T1000 (cell line): ENCODE measurements at places on chromosomes 16 and 17.

DNA sequence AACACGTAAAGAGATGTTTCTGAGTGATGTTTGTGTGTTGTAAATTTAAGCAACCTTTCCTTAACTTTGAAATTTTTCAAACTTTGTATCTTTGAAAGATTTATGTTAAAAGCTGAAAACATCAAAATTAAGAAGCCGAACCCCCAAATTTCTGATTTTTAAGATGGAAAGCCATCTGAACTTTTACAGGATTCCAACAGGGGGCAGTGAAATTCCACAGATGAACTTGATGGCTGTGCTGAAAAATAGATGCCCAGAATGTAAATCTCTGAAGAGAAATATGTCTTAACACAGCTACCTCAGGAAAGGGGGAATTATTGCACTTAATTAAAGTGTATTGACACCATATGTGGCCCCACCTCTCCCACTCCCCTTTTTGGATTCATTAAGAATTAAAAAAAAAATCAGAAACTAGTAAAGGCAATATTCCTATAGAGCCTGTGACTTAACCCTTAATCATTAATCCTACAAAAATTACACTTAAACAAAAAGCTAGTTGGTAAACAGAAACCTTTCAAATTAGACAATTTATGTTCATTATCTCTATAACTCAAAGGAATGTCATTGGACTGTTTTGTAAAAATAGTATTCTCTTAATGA lies 597.9 kb downstream of the KCNJ2 start:
- no peak for DNase-seq

DNA sequence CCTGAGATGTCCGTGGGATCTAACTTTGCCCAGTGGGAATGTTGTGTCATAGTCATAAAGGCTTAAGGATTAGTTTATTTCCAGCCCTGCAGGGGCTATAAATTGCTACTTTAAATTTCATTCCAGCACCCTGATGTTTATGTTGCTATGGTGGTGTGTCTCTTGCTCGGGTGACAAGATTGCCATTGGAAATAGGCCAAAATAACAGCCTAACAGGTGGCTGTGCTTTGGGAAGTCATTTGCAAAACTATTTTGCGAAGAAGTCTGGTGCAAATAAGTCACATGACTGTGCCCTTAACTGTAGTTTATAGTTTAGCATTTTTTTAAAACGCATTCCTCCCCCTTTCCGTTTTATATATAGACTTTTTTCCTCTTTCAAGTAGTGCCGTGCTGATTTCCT lies 23.1 kb downstream of the PITPNC1 start:
- DNase-seq, result no peak

DNA sequence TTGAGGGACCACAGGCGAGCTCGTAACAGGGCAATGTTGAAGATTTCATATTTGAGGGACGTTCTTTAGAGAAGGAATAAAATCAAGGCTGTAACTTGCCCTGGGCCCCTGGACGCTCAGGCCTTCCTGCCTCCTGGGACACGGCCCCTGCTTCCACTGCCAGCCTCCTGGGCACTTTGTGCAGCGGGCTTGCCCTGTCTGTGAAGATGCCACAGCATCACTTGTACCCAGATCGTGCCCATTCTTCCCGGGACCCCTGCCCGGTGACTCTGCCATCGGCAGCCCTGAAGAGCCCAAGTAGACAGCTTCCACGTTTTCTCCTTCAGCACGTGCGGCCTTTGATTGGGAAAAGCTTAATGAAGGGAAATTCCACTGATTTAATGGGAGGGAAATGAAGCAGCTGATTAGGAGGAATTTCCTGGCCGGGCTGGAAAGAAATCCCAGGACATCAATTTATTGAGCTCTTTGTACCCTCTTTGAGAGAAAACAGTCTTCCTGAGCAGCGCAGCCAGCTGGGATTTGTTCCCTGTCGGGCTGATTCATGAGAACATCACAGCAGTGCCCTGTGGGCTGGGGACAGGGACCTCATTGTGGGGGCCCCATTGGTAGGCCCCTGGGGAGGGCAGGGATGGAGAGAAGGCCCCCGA lies 71.5 kb downstream of the CRISPLD2 start:
- no peak for DNase-seq

DNA sequence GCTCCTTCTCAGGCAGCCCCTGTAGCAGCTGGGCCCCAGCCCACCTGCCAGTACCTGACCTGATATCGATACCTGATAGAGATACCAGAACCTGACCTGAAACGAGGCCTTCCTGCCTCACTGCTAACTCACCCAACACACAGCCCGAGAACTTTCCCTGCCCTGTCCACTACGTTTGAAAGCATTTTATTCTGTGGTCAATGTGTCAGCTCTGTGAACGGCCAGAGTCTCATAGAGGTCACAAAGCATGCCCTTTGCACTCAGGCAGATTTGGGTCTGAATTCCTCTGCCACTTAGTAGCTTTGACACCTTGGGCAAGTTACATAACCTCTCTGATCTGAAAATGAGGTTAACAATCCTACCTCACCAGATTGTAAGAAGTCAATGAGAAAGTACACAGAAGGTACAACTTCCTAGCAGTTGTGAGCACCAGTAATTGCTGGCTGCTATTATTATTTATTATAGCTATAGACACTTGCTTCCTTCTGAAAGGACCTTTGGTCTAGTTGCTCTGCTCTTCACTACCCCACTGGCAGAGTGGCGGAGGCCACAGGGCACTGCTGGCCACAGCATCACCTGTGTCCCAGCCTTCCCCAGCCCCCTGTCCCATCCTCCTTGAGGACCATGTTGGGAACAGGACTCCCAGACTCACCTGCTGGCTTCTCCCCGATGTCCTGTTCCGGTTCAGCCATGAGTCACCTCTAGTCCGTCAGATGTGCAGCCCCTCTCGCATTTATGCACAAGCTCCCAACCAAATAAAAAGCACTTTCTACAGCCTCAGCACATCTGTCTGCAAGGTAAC lies 895 bp downstream of the ANKRD40CL start:
- no peak for DNase-seq

- no peak for DNase-seq
Measured at GRCh38 chr16:84663433-84664101, 15.3 kb downstream of the KLHL36 start.

GRCh38 chr16:72309001-72309400 lies 137.0 kb upstream of the PMFBP1 start:
- DNase-seq, result no peak

- no peak for DNase-seq
Measured at GRCh38 chr17:21174186-21174585, 39.8 kb downstream of the TMEM11 start.

- no peak for DNase-seq
Measured at GRCh38 chr17:78130437-78131101, at the start of gene TMC8. TSS of gene TMC8 (plus strand) at chr17:78130771. CDS start at chr17:78131589, 818 bp downstream.

DNA sequence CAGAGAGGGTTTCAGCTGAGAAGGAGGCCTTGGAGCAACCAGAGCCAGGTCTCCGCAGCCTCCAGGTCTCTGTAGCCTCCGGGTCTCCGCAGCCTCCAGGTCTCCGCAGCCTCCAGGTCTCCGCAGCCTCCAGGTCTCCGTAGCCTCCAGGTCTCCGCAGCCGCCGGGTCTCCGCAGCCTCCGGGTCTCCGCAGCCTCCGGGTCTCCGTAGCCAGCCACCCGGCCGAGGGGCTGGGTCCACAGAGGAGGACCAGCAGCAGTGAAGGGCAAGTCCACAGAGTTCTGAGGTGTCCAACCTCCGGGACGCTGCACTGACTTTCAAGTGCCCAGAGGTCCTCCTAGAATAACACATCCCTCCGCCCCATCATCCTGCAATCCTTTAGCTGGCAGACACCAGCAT lies 221.0 kb downstream of the RBFOX3 start:
- DNase-seq, result no peak

DNA sequence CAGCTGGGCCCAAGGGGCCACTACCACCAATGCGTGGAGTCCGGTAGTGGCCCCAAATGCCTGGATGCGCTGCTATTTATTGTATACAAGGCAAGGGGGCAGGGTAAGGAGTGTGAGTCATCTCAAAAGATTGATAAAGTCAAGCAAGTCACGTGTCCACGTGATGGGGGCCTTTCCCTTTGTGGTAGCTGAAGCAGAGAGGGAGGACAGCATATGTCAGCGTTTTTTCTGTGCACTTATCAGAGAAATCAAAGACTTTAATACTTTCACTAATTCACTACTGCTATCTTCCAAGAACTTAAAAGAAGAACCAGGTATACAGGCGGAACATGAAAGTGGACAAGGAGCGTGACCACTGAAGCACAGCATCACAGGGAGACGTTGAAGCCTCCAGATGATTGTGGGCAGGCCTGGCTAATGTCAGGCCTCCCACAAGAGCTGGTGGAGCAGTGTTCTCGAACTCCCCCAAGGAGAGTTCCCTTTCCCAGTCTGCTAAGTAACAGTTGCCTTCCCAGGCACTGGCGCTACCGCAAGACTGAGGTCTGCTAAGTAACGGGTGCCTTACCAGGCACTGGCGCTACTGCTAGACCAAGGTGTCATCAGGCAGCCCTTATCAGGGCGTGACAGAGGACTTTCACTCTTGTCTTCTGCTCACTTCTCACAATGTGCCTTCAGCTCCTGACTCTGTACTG lies 10.8 kb upstream of the ASB16 start:
- DNase-seq, result no peak

- DNase-seq, result no peak
Measured at GRCh38 chr17:82822281-82822680, 17.5 kb downstream of the ZNF750 start.

DNA sequence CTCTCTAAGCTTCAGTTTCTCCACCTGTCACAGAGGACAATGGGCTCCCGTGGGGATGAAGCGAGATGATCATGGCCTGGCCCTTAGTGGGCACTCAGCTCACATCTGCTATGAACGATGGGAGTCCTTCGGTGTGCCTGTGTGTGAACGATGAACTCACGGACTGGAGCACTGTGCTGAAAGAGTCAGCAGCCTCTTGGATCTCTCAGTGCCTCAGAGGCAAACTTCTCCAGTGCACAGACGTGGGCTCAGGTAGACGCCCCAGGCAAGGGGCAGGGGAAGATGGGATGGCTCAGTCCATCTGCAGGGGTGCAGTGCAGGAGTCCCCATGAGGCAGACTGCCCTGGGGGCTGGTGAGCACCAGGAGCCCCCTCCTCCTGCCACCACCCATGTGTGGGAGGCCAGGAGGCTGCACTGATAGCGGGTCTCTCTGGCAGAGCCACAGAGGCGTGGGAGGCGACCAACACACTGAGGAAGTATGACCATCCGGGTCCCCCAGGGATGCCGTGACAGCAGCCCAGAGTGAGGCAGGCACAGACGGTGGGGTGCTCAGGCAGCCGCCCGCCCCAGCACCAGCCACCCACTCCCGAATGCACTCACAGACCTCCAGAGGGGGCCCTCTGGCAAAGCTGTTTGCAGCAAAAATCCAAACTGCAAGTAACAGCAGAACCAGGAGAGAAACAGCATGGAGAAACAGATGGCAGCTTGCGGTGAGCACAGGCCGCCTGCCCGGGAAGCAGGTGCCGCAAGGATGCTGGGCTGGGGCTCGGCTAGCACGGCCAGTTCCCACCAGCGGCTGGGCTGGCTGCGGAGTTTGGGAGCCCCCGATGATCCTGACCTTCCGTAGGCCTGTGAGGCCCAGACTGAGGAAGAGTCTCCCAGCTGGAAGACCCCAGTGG lies 82.7 kb downstream of the RPH3AL start:
- DNase-seq, result no peak

GRCh38 chr16:31577411-31577810 lies 49.7 kb downstream of the AHSP start:
- no peak for DNase-seq

DNA sequence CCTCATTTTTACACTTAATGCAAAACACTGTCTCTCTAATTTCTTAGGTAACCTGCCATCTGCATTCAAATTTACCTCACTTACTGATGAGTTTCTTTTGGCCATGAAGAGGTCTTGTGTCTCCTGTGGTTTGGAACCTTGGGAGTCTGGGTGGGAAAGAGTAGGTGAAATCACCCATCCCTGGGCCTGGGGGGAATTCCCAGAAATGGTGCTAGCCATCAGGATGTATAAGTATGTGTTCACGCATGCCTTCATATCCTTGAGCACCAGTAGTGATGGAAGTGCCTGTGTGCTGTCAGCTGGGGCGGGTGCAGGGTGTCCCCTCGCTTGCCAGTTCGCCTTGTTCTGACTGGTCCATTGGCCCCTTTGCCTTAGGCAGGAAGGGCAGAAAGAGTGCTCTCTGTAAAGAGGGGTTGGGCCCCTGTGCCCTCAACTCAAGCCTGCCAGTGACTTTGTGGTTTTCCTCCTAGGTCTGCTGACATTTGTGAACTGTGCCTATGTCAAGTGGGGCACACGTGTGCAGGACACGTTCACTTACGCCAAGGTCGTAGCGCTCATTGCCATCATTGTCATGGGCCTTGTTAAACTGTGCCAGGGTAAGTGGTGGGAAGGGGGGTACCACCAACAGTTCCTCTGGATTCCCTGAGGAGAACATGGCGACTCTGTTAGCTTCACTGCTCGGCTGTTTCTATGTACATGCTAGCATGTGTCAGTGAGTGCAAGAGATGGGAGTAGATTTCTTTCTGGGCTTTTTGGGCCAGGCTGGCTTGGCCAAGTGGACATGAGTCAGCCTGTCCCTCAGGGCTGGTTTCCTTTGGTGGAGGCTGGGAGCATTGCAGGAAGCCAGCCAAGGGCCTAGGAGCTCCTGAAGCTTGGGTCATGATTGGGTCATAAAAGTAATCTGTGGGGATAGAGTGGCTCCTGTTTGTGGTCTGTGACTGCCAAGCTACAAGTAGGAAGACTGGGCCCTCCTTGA lies 23.2 kb downstream of the SLC7A6OS start:
- DNase-seq, result peak; percentile 76

DNA sequence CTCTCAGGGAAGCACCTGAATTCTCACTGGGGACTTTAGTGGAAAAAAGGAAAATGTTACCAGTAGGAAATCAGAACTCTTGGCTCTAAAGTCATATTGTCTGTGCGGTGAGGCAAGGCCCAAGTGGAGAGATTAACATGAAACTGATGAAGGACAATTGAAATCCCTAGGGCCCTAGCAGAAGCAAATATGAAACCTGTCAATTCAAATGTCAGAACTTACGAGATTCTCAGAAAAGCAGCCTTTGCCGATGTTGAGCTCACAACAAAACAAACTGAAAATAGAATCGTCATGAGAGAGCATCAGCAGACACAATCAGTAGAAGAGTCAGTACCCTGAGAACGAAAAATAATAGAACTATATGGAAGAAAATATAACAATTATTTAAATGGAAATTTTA lies 108.8 kb downstream of the ELAC2 start:
- DNase-seq, result no peak

DNA sequence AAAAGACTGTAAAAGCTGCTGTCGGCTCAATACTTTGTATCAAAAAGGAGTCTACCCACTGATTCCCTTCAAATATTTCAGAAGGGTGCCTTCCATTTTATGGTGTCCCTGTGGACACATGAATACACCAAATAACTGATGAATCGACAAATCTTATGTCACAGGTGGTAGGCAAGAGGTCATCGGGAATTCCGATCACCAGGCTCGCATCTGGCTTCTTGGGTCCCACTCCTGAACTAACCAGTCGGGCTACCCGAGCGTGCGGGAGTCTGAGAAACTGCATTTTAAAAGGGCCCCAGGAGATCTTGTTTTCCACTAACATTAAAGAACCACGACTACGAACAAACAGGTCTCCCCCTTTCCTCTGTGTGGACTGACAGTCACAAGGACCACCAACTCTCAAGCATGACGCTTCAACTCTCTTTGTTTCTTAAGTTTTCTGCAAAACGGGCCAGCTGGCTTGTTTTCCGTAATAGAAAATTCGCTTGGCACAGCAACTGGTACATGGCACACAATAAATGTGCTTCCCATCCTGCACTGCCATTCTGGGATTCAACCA lies 873 bp downstream of the PSME3IP1 start:
- no peak for DNase-seq
